ENCODE measurements at places on chromosomes 1 and 21.
A peak's percentile ranks its signal among the peaks of the same experiment; 100 is the strongest.

DNA sequence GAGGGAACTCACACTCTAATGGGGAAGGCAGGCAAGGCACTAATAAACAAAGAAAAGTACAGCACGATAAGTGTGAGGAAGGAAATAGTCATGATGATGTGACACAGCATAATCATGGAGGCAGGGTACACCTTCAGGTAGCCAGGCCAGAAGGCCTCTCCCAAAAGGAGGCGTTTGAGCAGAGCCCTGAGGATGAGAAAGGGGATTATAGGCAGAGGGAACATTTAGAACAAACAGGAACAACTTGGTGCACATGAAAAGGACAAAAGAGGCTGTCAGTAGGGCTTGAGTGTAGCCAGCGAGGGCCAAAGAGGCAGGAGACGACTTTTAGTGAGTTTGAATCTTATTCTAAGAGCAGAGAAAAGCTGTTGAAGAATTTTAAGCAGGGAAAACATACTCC is 33.4 kb upstream of the CRNN start:
- DNase-seq = no peak

DNA sequence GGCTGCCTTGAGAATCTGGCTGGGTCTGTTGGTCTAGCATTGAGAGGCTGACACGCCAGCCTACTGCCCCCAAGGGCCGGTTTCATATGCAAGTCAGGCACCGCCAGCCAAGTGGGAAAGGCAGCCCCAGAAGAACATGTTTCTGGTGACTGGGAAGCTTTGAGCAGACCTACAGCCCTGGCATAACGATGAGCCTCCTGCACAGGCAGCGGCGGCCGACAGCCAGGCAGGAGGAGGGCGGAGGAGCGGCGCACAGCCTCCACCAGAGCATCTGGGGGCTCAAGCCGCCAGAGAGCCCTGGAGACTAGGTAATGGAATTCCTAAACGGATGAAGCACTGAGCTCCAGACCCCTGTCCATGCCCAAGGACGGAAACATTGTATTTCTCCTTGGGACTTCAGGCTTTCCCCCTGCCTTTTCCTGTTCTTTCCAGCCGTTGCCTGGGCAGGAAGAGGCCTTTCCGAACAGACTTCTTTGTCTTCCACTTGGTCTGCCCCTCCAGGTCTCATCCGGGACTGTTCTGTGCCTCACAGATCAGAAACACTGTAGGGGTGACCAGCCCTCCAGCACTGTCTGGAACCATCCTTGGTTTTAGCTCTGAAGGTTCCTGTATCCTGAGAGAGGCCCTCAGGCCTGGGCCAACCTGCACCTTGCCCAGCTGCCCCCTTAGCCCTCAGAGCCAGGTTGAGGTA is 59.5 kb downstream of the IRF2BP2 start:
- no peak for DNase-seq

DNA sequence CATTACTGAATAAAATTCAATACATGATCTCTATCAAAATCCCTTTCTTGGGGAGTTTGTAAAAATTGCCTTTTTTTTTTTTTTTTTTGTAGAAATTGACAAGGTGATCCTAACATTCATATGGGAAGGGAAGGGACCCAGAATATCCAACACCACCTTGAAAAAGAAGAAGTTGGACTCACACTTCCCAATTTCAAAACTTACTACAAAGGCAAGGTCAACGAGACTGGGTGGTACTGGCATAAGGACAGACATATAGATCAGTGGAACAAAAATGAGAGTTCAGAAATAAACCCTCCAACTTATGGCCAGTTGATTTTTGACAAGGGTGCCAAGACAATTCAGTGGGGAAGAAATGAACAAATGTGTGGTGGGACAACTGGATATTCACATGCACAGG is 31.4 kb upstream of the CLSTN1 start:
- no peak for DNase-seq

GRCh38 chr1:221137666-221138065 is 258.4 kb downstream of the HLX start:
- DNase-seq = no peak

DNA sequence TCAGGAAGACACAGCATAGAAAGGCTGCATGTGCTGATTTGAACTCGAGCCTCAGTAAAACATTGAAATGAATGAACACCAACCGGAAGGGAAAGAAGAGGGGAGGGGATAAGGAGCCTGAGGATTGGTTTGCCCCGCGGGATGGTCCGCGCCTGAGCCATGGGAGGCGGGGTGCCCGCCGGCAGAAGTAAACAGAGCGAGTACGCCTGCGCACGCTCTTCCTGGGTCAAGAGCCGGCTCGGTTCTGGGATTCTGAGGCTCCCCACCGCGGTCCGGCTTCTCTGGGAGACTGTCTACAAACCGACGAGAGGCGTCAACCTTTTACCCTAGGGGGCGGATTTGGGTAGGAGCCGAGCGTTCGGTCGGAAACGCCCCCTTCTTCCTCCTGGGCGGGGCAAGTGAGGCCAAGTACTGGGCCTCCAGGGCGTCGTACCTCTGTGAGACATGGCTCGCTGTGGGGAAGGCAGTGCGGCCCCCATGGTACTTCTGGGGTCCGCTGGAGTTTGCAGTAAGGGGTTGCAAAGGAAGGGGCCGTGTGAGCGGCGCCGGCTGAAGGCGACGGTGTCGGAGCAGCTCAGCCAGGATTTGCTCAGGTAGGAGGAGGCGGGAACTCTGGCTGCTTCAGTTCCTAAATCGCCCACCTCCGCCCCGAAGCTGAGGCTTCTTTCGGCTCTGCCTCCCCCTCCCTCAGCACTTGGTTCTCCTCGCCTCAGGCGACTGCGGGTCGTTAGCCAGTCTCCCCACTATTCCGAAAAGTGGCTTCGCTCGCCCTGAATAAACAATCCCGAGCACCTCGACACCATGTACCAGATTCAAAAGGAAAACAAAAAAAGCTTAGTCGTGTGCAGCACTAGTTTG is at the start of gene BTBD8:
Gene BTBD8, plus strand, starts transcription at position 218 of the 858 bp plus-strand sequence. Its CDS starts 227 bp downstream, at position 445.
- DNase-seq = peak; percentile 56

DNA sequence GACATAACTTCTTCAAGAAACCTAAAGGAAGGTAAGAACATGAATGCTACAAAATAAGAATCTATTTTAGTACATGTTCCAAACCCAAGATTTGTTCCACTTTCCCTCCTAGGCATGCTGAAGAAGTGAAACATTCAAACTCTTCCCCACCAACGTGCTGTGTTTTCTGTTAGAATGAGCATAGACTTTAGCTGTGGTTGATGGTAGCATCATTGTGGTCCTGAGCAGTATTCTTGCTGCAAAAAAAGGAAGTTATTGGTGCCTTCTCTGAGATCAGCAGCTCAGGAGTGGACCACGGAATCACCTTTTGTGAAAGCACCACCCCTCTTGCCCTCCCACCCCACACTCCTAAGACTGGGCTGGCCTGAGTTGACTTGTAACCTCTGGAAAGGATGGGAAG is 100.4 kb upstream of the POGK start:
- no peak for DNase-seq

DNA sequence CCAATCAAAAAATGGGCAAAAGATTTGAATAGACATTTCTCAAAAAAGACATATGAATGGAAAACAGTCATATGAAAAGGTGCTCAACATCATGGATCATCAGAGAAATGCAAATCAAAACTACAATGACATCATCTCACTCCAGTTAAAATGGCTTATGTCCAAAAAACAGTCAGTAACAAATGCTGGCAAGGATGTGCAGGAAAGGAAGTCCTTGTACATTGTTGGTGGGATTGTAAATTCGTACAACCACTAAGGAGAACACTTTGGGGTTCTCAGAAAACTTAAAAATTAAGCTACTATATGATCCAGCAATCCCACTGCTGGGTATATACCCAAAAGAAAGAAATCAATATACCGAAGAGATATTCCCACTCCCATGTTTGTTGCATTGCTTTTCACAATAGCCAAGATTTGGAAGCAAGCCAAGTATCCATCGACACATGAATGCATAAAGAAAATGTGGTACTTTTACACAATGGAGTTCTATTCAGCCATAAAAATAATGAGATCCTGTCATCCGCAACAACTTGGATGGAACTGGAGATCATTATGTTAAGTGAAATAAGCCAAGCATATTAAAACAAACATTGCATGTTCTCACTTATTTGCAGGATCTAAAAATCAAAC is 17.9 kb downstream of the GBP5 start:
- DNase-seq = no peak

DNA sequence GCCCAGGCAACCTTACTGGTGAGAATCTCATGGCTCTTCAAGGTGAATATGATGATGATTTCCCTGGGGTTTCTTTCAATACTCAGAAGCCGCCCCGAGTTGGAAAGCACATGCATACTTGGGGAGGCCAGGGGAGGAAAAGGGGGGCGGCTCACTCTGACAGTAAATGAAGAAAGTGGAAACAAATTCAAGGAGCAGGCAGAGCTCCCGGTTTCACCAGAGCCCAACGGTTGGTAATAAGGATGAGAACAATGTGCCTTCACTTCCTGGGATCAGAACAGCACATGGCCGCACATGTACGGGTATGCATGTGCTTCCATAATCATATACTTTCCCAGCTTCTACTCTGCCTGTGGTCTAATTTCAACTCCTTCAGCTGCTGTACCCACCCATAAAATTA is 3.8 kb upstream of the ARHGEF2 start:
- no peak for DNase-seq

GRCh38 chr1:228923973-228924686 is 188.9 kb downstream of the RHOU start:
- DNase-seq = no peak

- DNase-seq = no peak
Measured at GRCh38 chr1:85846706-85847105, 138.5 kb upstream of the ZNHIT6 start.

DNA sequence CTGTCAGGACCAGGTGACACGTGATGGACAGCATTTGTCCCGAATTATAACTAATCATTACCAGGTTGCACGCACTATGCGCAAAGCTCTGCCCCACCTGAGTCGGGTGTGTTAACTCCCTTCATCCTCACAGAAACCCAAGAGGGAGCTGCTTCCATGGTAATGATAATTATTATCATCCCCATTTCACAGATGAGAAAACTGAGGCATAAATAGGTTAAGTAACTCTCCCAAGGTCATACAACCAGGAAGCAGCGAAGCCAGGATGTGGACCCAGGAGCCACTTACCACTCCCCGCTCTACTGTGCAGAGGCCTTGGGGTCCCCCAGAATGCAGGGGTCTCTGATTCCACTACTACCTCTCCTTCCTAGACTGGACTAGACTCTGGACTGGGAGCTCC is 76.7 kb upstream of the TARDBP start:
- no peak for DNase-seq

DNA sequence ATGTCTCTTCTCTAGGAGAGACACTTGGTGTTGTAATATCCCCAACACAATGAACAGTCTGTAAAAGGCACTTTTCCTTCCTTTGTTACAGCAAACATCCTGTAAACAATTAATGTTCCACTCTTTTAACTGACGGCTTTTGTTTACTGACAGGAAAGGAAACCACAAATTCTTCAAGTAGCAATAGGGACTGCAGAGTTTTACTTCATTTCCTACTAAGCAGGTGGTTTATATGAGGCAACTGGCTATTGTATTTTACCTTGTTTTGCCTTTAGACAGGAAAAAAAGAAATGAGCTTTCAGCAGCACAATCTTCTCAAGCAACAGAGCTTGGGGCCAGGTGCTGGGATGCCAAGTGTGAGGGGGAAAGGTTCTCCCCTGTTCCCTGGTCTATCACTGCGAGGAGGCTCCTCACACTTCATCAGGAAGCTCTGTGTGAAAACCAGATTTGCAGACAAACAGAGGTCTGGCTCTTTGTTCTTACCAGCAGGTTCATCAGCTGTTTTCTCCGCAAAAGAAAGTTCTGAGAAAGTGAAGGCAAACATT is 51.2 kb downstream of the SIPA1L2 start:
- no peak for DNase-seq

DNA sequence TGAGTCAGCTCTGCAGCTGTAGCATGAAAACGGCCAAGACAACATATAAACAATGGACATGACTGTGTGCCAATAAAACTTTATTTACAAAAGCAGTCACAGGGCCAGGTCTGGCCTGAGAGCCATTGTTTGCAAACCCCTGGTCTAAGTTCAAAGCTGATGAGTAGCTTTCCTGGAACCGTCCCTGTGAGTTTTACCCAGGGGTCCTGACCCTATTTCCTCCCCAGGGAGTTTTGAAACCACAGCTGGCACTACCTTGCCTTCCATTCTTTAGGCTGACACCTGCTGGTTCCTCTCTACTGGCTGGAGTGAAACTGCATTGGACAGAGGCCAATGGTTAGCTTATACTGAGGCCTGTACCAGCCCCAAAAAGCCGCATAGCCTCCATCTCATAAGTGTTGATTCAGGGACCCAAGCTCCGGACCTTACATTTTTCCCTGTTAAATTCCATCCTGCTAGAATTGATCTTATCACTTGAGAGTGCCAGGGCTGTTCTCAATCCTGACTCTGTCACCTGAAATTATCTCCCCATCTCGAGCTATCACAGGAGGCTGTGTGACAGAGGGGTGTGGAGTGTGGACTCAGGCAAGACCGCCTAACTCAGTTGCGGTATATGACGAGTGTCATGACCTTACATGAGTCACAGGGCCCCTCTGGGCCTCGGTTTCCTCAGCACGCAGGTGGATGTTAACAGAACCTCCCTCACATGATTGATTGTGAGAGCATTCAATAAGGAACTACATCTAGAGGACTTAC is 343.6 kb downstream of the NPHP4 start:
- DNase-seq = no peak

DNA sequence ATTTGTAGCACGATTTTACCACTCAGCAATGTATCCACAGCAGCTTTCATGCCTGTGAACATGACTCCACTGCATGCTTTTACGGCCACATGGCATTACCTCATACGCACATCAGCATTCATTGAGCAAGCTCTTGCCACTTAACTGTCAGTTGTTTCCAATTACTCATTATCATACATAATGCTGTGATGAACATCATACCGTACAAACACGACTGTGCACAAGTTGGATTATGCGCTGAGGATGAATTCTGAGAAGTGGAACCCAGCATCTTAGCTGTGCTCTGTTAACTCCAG is 9.6 kb downstream of the UMODL1 start:
- DNase-seq = no peak

GRCh38 chr1:81125672-81126071 is 675.1 kb upstream of the ADGRL2 start:
- DNase-seq = no peak

GRCh38 chr1:24768873-24769605 is 23.8 kb downstream of the CLIC4 start:
- DNase-seq = no peak

GRCh38 chr1:190068304-190068703 is 409.4 kb downstream of the BRINP3 start:
- no peak for DNase-seq

GRCh38 chr1:26986658-26987057 is 6.8 kb upstream of the TRNP1 start:
- no peak for DNase-seq

All from NCI-H524 treated with DMSO at 0.1 percent for 48 hours (cell line).